Panc1 (cell line): ENCODE measurements at places on chromosomes 12 and 14. TPM values are rescaled to one million over a fixed set of nuclear protein-coding genes. Genes with fewer than 3 reads are reported as not detected.

GRCh38 chr12:8156416-8156815 is 399 bp upstream of the ZNF705A start:
- no peak for DNase-seq

Gene PMCH
- total RNA-seq: not detected

DNA sequence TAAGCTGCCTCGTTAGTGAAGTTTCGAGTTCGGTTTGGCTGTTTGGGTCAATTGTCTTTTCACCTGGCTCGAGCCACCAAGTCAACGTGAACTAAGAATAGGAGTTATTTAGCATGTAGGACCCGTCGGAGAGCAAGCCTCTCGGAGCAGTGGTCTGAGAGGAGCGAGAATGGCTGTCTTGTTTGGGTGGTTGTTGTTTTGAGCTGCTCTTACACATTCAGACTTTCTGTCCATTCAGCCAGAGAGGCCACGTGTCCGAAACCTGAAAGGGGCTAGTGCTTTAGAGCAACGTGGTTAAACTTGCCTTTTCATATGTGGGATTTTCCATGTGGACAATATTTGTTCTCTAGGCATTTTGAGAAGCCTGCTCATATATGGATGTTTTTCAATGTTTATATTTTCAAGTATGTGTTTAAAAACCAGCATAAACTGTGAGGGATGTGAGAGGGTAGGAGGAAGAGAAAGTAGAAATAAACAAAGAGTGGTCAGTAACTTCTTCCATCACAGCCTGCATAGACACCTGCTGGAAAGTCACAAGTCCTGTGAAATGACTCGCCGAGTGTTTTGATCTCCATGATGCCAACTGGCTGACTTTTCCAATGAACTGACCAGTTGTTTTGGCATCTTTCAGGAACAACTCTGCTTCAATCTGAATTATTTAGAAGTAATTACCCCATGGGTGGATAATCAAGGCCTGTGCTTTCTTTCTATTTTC is 221.0 kb downstream of the ASCL1 start:
- DNase-seq: no peak

DNA sequence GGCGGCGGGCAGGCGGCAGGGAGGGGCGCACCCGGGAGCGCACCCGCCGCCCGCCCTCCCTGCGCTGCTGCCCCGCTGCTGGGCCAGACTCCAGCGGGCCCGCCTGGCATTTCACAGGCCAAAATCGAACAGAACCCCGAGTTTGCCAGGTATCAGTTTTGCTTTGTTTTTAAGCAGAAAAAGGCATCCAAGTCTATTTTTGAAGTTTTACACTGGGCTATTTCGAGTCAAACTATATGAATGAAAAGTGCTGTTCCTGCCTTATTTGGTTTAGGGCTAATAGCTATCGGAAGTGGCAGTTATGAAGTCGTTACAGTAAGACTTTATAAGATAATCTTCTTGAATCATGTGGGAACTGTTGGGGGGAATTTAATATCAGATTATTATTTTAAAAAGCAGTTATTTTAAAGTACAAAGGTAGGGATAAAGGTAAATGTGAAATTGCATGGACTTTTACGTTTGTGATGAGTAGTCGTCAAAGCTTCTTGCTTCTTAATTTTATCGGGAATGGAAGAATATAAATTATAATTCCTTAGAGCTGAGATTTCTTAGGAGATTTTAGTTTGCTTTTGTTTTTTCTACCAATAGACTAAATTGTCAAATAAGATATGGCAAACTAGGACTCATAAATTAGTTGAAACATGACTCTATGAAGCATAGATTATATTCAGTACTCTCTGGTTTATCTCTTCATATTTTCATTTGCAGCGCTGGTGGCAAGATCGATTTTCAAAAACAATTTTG is 1.1 kb downstream of the MSRB3 start:
- no peak for DNase-seq
